ENCODE measurements at places on chromosomes 2 and 18. TPM values are rescaled to one million over a fixed set of nuclear protein-coding genes. Genes with fewer than 3 reads are reported as not detected.

DNA sequence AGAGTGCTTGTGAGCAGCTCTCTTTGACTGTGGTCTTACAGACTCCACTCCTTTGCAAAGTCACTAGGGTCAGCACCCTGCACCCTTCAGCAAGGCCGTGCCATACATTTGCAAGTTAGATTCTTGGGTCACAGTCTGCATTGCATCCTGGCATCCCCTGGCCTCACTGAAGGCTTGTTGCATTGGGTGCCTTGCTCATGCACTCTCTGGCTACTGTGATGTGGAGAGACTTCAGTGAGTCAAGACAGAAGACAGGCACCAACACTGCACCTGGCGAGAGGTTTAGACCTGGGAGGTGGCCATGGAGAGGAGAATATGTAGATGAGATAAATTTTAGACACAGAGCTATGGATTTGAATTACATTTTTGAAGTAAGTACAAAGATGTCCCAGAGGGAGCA lies 146.4 kb upstream of the COPS8 start:
- H3K4me3 ChIP-seq, result no peak overlapping the region
- peaks cover 46% of the 10 kb centered on the region for H3K27me3 ChIP-seq
- no peak for DNase-seq

DNA sequence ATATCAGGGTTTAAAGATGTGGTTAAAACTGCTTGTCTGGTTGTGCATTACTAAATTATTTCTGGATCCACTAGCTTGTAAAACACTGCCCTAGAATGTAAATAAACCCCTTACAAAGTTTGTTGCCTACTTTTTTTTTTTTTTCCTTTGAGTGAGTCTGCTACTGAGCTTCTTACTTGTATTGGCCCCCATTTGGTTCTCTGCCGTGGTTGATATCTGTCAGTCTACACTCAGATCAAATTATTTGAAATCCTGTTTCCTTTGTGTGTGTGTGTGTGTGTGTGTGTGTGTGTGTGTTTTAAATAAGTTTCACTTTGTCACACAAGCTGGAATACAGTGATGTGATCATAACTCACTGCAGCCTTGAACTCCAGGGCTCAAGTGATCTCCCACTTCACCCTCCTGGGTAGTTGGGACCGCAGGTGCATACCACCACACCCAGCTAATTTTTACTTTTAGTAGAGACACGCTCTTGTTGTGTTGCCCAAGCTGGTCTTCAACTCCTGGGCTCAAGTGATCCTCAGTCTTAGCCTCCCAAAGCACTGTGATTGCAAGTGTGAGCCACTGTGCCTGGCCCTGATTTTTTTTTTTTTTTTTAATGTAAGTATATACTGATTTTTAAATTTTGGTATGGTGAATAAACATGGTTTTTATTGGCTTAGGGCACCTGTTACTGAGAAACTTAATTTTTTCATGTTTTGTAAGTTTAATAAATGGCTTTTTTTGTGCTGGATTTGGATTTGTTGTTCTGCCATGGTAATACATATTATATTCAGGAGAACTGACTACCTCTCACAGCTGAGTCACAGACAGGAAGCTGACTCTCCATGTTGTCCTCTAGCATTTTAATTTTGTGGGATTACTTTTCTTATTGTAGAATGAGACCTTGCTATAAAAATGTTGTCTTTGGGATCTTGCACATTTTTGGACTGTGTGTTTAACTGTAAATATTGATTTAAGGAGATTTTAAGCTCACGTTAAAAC lies 48.5 kb downstream of the MAP4K4 start:
- no peaks in the 10 kb centered on the region for H3K27me3 ChIP-seq
- DNase-seq, result no peak
- peaks cover 56% of the 10 kb centered on the region for H3K4me1 ChIP-seq
- H3K27ac ChIP-seq, result peak overlapping the region; percentile 67

DNA sequence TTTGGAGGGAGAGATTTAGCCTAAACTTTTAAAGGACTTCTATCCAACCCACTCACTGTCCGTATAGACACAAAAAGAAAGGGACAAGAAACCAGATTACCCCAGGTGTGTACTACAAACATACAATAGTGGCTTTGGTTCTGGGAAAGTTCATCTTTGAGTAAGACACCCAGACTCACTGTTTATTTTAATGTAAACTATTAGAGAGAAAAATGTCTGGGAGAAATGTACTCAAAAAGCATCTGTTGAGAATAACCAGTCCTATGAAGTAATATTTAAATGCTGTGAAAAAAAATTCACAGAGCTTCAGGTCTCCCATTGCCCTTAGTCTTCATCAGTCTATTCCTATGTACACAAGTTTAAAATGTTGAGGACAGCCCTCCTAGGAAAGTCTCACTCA lies 107.5 kb downstream of the SLC8A1 start:
- H3K36me3 ChIP-seq, result no peaks in the 10 kb centered on the region
- peaks cover 6% of the 10 kb centered on the region for H3K27me3 ChIP-seq
- no peak overlapping the region for H3K4me3 ChIP-seq
- DNase-seq, result no peak

GRCh38 chr2:26974352-26974751 lies 3.9 kb downstream of the MAPRE3 start:
- no peak overlapping the region for H3K27ac ChIP-seq
- H3K36me3 ChIP-seq, result peaks cover under 1% of the 10 kb centered on the region
- H3K4me1 ChIP-seq, result peaks cover 19% of the 10 kb centered on the region
- no peak for DNase-seq

Gene C2orf92
- 12.5 TPM for total RNA-seq

- peaks cover 5% of the 10 kb centered on the region for H3K27me3 ChIP-seq
- no peak for DNase-seq
Observed at GRCh38 chr2:219443016-219443696, 8.5 kb downstream of the SPEG start.
